ENCODE measurements at places on chromosomes 7 and 10.

- DNase-seq: peak; percentile 56
Measured at GRCh38 chr10:71436268-71437125, 39.8 kb downstream of the CDH23 start.

DNA sequence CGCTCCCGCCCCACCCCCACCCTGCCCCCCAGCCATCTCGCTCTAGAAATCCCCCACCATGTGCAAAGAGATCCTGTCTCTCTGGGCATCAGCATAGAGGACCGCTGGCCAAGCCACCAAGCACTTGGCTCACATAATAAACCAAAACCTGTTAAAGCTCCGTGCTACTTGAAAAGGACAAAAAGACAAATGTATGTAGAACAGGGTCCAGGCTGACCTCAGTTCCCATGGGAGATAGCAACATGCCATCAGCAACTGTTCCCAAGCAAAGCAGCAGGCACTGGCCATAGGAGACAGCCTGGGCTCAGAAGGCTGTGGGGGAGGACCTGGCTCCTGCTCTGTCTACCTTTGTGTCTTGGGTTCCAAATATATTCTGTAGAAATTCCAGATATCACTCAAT is 38.4 kb upstream of the GDF10 start:
- no peak for DNase-seq

- DNase-seq: no peak
Measured at GRCh38 chr7:105800849-105801534, 75.4 kb downstream of the ATXN7L1 start.

DNA sequence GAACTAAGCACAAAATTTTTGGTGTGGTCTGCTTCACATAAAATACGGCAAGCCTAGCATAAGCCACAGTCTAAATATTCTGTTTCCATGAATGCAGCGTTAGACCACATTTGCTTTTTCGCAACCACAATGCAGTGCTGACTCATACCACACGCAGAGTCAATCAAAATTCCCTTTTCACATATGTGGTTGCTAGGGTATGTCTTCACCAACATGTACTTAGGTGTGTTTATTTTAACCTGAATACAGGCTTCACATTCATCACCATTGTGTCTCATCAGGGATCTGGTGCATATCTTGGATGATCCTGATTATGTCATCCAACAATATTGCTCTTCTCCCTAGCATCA is 90.8 kb downstream of the CHN2 start:
- peak; percentile 90 for DNase-seq

Data from muscle of back (tissue), 13 donors.